ENCODE measurements at places on chromosomes 12 and 14.

- peak; percentile 30 for DNase-seq
Observed at GRCh38 chr14:39265806-39266524, 32.2 kb downstream of the MIA2 start.

GRCh38 chr14:71204231-71204630 is 297.0 kb downstream of the PCNX1 start:
- DNase-seq: no peak

DNA sequence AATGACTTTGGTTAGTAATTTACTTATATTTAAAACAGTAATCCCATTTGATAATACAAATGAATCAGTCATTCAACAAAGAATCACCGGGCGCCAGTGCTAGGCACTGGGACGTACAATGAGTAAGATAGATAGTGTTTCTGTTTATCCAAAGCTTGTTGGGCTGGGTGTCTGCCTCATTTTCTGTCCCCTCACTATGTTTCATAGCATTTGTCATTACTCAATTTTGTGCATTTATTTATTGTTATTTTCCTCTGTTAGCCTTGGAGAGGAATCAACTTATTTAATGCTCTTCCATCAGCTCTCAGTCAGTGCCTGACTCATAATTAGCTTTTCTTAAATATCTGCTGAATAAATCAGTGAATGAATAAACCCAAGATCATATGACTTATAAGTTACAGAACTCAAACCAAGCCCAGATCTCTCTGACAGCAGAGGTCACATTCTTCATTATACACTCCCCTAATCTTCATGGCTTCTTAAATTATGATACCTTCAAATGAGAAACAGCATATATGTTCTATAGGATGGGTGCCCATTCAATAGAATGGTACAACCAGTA is 86.2 kb downstream of the TSPAN8 start:
- no peak for DNase-seq

GRCh38 chr12:6274231-6275221 is 36.0 kb upstream of the PLEKHG6 start:
- no peak for DNase-seq

DNA sequence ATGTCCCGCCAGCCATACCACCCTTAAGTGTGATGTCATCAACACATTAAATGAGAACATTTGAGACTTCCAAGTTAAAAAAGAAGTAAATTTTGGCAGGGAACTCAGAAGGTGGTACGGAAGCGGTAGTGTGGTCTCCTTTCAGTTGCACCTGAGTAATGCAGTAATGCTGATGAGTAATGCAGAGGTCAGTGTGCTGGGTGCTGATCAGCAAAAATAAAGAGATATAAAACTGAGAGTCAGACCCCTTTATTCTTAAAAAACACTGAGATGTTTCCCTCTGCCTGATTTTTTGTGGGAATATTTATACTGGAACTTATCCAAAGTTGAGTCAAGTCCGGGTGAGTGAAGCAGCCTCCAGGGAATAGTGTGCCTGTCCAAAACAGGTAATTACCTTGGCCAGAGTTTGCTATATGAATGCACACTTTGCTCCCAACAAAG is 370.6 kb upstream of the PRICKLE1 start:
- no peak for DNase-seq

DNA sequence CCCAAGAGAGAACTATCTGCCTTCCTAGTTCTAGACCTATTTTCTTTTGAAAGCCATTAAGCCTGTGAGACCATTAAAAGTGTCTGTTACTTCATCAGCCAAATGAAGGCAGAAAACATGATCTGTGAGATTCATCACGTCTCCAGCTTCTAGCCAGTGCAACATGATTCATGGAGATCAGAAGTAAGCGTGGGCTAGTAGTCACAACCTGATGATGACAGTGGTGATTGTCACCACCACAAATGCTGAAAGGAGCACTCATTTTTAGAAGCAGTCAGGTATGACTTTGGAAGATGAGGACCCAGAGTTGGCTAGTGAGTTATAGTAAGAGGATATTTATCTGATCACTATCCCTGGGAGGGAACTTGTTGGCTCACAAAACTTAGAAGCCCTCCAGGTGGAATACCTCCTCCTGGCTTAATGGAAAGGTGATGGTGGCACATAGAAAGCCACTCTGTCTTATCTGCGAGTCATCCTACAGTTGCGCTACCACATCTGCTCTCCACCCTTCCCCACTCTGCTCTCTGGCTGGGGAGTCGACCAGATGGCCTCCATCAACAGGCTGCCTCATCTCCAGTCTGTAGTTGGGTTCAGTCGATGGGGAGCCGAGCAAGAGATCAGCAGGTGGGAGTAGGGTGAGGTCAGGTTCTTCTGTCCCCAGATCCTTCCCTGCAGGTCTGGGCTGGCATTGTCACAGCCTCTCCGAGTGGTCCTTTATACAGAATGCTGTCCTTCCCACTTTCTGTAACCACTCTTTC is 317.6 kb upstream of the FKBP4 start:
- DNase-seq: no peak

- no peak for DNase-seq
Observed at GRCh38 chr12:80056845-80057244, 42.5 kb upstream of the OTOGL start.

GRCh38 chr14:76599141-76599540 is 162.1 kb upstream of the VASH1 start:
- DNase-seq: no peak

- DNase-seq: peak; percentile 5
Observed at GRCh38 chr12:98656289-98657101, 11.4 kb downstream of the APAF1 start.

- DNase-seq: no peak
Observed at GRCh38 chr14:100588671-100589070, 1.5 kb upstream of the BEGAIN start.

GRCh38 chr12:94208622-94208966 is 60.2 kb downstream of the PLXNC1 start:
- DNase-seq: peak; percentile 51

- DNase-seq: no peak
Observed at GRCh38 chr14:64281805-64282204, 12.4 kb downstream of the ESR2 start.

- no peak for DNase-seq
Observed at GRCh38 chr14:94396628-94397225, 8.3 kb upstream of the SERPINA1 start.

- DNase-seq: no peak
Observed at GRCh38 chr14:64935508-64935907, 7.0 kb downstream of the GPX2 start.

GRCh38 chr14:93533437-93533836 is 102.7 kb downstream of the UNC79 start:
- no peak for DNase-seq

DNA sequence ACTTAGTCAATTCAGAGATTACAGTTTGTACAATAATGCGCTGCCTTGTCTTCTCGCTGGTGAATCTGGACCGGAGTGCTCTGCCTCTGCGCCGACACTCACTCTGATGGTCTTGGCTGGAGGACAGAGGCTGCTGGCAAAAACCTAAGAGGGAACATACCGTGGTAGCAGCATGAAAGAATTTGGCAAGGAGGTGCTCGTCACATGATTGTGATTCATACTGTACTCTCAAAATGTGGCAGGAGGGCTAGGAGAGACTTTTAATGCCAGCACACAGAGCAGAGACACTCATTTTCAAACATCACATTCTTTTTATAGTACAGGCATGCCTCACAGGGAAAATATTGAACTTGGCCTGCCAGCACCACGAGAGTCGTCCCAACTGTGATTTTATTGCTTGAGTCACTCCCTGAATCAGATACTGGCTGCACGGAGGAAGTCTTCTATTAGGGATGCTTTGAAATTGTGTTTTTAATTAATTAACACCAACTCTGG is 67.8 kb downstream of the HMGA2 start:
- DNase-seq: no peak

DNA sequence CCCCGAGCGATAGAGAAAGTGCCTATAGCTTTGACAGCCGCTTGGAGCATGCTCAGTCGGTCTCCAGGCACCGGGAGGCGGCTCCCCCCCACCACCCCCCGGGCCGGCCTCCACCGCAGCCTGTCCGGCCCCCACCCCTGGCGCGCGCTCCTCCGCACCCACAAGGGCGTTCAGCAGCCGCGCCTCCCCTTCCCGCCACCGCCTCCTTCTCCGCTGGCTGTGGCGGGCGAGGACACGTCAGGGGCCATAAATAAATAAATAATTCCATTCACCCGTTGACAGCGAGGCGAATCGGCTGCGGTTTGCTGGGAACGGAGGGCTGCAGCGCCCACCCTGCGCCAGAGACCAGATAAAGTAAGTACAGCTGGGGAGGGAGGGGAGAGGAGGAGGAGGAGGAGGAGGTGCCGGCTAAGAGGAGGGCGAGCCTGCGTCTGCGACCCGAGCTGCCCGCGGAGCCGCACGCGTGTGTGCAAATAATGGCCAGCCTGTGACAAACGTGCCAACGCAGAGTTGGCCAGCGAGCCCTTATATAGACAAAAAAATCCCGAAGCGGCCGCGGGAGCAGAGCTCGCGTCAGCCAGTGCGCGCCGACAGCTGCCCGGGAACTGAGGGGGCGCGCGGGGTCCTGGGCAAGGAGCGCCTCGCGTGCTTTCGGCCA is at the start of gene SLC16A7:
Gene SLC16A7 (plus strand): TSS at position 147 of the 658 bp plus-strand sequence. CDS start 108,773 bp downstream, outside the sequence.
- DNase-seq: peak; percentile 92

- DNase-seq: peak; percentile 38
Observed at GRCh38 chr14:64060648-64061096, 207.9 kb downstream of the SYNE2 start.

GRCh38 chr12:25970082-25970481 is 11.6 kb downstream of the RASSF8 start:
- no peak for DNase-seq

GRCh38 chr14:60097974-60098373 is 6.3 kb downstream of the PCNX4 start:
- DNase-seq: no peak
